COR-L47 (cell line): ENCODE measurements at places on chromosomes 11 and 22.
A peak's percentile ranks its signal among the peaks of the same experiment; 100 is the strongest.

- no peak for DNase-seq
Observed at GRCh38 chr11:33642461-33643166, 58.0 kb downstream of the C11orf91 start.

GRCh38 chr11:18594999-18595749 lies 4.4 kb upstream of the MISFA start:
- no peak for DNase-seq

DNA sequence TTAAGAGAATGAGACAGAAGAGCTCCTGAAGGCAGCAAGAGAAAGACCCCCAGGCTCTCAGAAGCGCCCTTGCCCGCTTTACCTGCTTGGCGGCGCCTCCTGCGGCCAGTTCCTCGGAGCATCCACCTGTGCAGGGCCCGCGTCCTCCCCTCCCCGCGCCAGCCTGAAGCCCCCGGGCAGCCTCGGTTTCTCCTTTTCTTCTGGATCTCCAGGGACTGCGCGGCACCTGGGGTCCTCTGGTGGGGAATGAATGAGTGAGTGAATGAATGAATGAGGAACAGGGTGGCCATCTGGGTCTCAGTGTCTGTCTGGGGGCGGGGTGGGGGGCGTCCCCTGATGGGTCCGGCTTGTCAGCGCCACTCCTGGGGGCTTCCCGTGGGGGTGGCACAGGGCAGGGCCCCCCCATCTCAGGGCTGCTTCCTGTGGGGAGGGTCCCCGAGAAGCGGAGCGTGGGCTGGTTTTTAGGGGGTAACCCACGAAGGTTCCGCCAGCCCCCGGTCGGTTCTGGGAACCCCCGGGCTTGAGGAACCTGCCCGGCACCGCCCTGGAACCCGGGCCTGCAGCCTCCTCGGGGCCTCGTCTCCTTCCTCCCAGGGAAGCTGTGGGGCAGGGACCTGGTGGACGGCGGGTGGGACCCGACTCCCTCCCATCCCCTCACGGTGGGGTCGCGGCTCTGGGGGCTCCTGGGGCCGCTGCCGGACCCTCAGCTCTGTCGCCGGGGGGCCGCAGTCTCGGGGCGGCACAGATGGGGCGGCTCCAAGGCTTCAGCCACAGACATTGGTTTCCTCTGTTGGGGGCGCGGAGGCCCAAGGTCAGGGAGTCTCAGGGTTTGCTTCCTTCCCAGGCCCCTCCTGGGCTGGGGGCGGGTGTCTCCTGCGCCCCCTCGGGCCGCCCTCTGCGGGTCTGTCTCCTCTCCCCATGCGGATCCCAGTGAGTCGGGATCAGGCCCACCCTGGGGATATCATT lies 8.3 kb upstream of the KRTAP5-7 start:
- no peak for DNase-seq

GRCh38 chr11:1767399-1768140 lies 3.8 kb upstream of the CTSD start:
- no peak for DNase-seq

- DNase-seq, result no peak
Observed at GRCh38 chr11:127028648-127029047, 28.1 kb upstream of the KIRREL3 start.

DNA sequence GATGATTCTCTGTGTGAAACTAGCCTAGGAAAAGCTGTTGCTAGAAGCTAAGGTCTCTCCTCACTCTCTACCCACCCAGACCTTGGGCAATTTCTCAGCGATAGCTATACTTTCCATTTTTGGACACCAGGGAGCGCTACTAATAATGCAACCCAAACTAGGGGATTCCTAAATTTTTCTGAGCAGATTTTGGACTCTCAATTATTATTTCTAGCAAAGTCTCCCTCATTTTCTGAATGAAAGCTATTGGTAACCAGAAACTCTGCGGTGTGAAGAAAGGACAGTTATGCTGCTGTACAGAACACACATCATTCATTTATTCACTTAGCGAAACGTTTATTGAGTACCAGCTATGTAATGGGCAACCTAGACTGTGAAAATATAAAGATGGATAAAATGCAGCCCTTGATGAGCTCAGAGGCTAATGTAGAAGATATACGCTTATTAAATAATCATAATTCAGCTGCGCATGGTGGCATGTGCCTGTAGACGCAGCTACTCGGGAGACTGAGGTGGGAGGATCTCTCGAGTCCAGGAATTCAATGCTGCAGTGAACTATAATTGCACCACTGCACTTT lies 6.1 kb upstream of the STIM1 start:
- peak; percentile 40 for DNase-seq

GRCh38 chr11:15897211-15897960 lies 459.0 kb downstream of the SOX6 start:
- DNase-seq, result no peak

- DNase-seq, result no peak
Observed at GRCh38 chr11:118291477-118292135, 12.9 kb upstream of the CD3E start.

DNA sequence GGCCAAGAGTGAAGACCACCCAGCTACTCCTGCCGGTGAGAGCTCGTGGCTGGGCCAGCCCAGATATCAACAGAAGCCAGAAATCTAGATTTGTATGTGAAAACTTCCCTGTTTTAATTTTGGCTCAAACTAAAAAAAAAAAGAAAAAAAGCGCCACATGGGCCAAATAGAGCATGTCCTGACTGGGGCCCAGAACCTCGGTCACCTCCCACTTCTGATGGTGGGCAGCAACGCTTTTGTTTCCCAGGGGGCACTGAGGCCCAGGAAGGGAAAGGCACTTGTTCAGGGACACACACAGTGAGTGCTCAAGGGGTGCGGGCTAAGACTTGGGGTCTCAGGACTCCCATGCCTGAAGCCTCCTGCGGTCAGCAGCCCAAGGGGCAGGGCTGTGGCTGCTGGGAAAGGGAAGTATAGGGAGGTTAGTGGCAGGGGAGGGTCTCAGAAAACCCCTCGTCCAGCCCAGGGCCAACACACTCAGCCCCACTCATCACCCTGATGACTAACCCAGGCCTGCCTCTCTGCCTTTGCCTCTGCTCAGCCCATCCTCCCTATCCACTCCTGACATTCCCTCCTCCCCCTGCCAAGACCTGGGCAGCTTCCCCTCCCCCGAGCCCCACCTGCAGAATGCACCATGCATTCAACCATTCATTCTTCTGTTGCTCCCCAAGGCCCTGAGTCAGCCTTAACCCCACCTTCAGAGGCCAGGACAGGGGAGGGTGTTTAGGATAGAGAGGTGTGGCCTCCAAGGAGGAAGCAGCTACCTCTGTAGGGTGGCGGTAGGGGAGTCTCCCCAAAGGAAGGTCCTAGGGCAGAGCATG lies 30.0 kb upstream of the TCF20 start:
- DNase-seq, result no peak

DNA sequence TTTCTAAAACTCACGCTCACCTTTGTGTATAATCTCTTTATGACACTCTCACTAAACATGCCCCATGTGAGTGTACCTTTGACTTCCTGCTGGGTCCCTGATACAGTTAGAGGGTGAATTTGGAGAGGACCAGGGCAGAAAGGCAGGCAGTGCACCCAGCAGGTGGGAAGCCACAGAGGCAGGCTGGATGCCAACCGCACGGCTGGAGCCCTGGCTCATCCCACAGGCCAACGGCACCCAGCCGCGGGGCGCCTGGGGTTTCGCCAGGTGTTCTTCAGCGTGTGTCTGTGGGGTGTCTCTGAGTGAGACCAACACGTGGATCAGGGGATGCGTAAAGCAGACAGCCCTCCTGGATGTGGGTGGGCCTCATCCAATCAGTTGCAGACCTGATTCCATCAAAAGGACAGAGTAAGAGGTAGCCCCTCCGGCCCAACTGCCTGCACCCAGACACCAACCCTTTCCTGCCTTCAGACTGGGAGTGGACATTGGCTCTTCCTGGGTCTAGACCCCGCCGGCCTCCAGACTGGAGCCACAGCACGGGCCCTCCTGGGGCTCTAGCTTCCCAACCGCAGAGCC lies 51.6 kb downstream of the DHCR7 start:
- peak; percentile 90 for DNase-seq

GRCh38 chr11:75868990-75869389 lies 54.0 kb downstream of the UVRAG start:
- DNase-seq, result no peak

DNA sequence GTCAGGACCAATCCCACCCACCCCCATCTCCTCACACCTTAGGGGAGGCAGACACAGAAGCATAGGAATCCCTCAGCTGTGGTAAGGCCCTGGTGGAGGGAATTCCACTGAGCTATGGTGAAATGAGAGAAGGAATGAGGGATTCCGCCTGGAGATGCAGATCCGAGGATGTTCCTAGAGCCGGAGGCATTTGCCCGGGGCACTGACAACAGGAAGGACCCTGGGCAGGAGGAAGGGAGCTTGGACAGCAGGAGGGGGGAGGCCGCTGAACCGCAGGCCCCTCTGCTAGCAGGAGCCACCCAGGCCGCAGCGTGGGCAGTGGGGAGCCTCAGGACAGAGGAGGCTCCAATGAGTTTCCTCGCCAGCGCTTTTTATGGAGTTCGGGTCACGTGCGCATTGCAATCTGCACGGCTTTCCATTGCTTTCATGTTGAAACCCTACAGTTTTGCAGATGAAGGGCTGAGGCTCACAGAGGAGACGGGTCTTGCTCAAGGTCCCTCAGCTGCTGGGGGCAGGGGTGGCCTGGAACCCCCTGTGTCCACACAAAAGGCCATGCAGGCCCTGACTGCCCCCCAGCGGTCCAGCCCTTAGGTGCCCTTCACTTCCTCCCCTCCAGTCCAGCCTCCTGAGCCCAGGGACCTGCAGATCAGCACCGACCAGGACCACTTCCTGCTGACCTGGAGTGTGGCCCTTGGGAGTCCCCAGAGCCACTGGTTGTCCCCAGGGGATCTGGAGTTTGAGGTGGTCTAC lies 15.5 kb downstream of the CSF2RB start:
- DNase-seq, result no peak

- peak; percentile 97 for DNase-seq
Observed at GRCh38 chr11:73576185-73576614, 21.7 kb downstream of the FAM168A start.

- no peak for DNase-seq
Observed at GRCh38 chr11:83523676-83524075, 237.5 kb upstream of the CCDC90B start.

DNA sequence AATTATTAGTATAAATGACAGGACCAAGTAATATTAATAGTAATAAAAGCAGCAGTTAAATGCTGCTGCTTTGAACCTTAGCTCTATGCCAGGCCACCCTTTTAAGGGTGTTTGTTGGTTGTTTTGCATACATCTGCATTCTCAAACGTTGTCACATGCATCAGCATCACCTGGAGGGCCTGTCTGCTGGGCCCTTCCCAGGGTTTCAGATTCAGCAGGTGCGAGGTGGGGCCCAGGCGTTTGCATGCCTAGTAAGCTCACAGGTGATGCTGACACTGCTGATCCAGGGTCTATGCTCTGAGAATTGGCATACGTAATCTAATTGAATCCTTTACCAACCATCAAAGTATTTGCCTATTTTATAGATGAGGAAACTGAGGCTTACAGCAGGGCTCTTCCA lies 246.5 kb downstream of the CADM1 start:
- no peak for DNase-seq

GRCh38 chr11:94938095-94939055 lies 35.0 kb downstream of the CWC15 start:
- peak; percentile 25 for DNase-seq

GRCh38 chr11:36212564-36213392 lies 76.4 kb downstream of the COMMD9 start:
- DNase-seq, result peak; percentile 53

DNA sequence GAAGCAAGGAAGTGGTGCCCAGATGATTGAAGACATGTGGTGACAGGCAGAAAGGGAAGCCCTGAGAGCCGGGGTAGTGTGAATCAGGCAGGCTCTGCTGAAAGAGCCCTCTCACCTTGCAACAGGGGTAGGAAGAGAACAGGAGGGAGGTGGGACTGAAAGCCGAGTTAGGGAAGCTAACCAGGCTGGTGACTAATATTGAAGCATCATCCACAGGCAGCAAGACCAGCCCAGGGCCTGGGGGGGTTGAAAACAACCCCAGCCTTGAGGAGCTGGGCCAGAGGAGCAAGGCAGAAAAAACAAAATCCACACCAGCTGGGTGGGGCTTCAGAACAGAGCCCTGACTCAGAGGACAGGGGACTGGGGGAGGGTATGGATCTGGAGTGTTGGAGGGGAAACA lies 35.0 kb upstream of the CRTAM start:
- no peak for DNase-seq

DNA sequence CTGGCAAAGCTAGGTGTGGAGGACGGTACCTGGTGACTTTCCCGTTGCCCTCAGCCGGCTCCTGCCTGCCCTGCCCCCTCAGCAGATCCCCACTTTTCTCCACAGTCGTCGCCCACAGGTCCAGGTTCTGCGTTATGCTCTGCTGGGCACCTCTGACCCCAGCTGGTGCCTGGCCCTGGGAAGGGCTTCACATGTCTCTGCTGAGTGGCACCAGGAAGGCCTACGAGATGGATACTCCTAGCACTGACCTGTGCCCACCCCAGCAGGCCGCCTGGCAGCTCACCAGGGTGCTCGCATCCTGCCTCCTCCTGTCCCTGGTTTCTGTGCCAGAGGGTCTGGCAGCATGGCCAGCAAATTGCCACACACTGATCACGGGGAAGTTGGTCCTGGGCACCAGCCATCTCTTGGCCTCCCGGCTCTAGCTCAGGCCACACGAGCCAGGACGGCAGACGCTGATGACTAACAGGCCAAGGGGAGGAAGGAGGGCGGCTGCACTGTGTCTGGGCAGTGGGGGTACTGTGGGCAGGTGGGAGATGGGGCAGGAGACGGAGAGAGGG lies 13.8 kb downstream of the CARS1 start:
- no peak for DNase-seq

GRCh38 chr11:45211732-45212131 lies 65.3 kb downstream of the PRDM11 start:
- peak; percentile 22 for DNase-seq

GRCh38 chr11:8217926-8218325 lies 45.8 kb downstream of the LMO1 start:
- DNase-seq, result no peak

DNA sequence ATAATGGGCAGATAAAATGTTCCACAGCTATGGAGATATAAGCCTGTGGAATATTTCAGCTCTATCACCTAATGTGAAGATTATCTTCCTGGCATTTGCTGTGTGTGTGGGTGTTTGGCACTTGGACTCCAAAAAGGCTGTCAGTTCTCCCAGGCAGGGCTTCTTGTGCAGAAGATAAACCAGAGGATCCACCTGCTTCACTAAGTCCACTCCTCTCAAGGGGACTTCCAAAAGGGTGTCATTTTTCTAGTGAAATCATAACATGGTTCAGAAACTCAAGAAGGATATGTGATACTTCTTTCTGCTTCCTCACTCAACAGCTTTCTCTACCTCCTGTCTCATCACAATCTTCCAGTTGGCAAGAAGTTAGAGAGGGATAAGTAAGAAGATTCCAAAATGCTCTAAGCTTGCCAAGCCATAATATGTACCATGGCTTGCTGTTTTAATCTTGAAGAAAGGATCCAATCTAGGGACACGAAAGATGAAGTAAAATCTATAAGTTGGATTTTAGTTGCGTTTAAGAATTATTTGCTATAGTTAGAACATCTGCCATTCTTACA lies 206.2 kb upstream of the MTMR2 start:
- no peak for DNase-seq

GRCh38 chr11:119726150-119726553 lies 2.8 kb downstream of the NECTIN1 start:
- no peak for DNase-seq

GRCh38 chr11:295351-296170 lies 3.8 kb downstream of the IFITM5 start:
- no peak for DNase-seq
